ENCODE measurements at places on chromosomes 4 and X. TPM values are rescaled to one million over a fixed set of nuclear protein-coding genes. Genes with fewer than 3 reads are reported as not detected.

Gene CXCL8
- total RNA-seq, result 7,833 TPM

Gene TRIML1
- not detected for total RNA-seq

Gene PPARGC1A
- total RNA-seq, result 0.52 TPM

Gene RAB33A
- total RNA-seq, result 8.2 TPM

Gene DMD
- total RNA-seq, result 2.4 TPM

Gene IGFBP7
- total RNA-seq, result 16.6 TPM

Gene SH3RF1
- 0.94 TPM for total RNA-seq

Gene RHOXF2B
- under 0.01 TPM for total RNA-seq

Gene REPS2
- 1.8 TPM for total RNA-seq

Gene NXF2B
- not detected for total RNA-seq

Gene CT47B1
- total RNA-seq, result not detected

Gene MTMR1
- 44.6 TPM for total RNA-seq

Gene RS1
- total RNA-seq, result not detected

Gene HMGB3
- 4.5 TPM for total RNA-seq

Gene CXCL1
- 9.3 TPM for total RNA-seq

Gene GNRHR
- not detected for total RNA-seq

Gene MSANTD1
- total RNA-seq, result 0.63 TPM

Gene ZNF185
- 24.9 TPM for total RNA-seq

Gene VCX
- total RNA-seq, result not detected

Gene REELD1
- 0.31 TPM for total RNA-seq

Gene RTL9
- not detected for total RNA-seq

Gene CCNQ
- total RNA-seq, result 12.0 TPM

Gene MGAT4D
- total RNA-seq, result under 0.01 TPM

Gene UGT2B17
- total RNA-seq, result 0.94 TPM

Gene PYURF
- total RNA-seq, result 57.1 TPM

Gene ADH1A
- total RNA-seq, result not detected

Gene GRPR
- total RNA-seq, result 0.21 TPM

Gene PLAC1
- total RNA-seq, result not detected

Gene PPP4R3C
- 0.10 TPM for total RNA-seq

Gene TCP11X2
- total RNA-seq, result not detected

Gene STOX2
- total RNA-seq, result under 0.01 TPM

Gene CT45A10
- total RNA-seq, result not detected

Gene CFAP47
- total RNA-seq, result 0.10 TPM

Gene SPANXD
- not detected for total RNA-seq

Data from mononuclear cell (primary cell).